NCI-H2107 (cell line): ENCODE measurements at places on chromosomes 7 and 10.

DNA sequence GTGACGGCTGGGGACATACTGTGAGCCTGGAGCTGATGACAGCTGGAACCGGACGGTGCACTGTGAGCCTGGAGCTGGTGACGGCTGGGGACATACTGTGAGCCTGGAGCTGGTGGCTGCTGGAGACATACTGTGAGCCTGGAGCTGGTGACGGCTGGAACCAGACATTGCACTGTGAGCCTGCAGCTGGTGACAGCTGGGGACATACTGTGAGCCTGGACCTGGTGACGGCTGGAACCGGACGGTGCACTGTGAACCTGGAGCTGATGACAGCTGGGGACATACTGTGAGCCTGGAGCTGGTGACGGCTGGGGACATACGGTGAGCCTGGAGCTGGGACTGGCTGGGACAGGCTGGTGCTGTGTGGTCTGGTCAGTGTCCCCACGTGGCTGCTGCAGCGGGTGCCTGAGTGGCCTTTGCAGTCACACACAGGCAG is 47.9 kb downstream of the PTPRN2 start:
- DNase-seq: no peak

DNA sequence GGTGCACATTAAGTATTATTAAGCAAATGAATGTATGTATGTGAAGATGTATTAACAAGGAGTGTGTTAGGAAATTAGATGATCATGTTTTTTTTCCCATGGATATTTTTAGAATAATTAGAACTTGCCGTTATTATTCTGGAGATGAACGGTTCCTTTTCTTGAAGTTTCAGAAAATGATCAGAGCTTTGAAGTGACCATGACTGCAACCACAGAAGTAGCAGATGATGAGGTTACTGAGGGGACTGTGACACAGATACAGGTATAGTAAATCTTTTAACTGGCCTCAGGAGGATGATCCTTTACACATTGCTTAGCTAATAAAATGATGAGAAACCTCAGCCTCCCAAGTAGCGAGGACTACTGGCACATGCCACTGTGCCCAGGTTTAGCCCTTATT is 18.6 kb downstream of the DMTF1 start:
- DNase-seq: no peak

DNA sequence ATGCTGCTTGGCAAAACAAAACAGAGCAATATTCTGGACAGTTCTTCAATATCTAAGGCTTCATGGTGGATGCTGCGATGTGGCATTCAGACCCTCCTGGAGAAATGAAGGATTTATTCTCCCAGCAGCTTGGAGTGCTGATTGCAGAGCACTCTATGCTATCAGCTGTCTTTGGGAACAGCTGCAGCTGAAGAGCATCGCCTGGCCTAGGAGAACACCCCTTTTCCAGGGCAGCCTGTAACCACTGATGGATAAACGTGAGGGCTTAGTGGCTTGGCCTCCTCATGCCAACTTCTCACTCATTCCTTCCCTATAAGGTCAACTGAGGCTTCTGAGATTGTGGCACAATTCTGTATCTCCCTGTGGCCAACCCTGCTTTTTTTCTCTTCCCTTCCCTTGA is 638.1 kb upstream of the CNTNAP2 start:
- DNase-seq: no peak

DNA sequence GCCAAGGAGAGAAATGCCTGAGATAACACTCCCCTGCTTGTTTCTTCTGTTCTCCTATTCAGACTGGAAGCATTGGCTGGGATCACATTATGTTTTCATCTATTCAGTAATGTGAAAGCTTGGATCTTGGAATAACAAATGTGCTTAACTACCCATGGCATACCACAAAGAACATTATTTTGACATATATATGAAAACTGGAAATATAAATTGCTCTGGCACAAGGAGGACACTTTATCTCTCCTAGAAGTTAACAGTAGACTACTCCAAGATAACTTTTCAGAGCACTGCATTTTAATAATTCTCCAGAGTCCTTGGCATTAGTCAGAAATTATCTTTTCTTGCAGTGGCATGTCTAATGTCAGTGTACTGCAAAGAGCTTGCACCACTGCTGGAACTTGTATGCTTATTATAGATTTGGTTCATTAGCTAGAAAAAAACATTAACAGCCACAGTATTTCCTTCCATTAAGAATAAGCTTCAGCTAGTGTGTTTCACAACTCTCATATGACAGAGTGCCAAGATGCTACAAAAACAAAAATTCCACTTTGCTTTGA is 169.3 kb upstream of the LRRN3 start:
- no peak for DNase-seq

GRCh38 chr10:53957401-53957800 is 843.6 kb downstream of the PCDH15 start:
- DNase-seq: no peak

DNA sequence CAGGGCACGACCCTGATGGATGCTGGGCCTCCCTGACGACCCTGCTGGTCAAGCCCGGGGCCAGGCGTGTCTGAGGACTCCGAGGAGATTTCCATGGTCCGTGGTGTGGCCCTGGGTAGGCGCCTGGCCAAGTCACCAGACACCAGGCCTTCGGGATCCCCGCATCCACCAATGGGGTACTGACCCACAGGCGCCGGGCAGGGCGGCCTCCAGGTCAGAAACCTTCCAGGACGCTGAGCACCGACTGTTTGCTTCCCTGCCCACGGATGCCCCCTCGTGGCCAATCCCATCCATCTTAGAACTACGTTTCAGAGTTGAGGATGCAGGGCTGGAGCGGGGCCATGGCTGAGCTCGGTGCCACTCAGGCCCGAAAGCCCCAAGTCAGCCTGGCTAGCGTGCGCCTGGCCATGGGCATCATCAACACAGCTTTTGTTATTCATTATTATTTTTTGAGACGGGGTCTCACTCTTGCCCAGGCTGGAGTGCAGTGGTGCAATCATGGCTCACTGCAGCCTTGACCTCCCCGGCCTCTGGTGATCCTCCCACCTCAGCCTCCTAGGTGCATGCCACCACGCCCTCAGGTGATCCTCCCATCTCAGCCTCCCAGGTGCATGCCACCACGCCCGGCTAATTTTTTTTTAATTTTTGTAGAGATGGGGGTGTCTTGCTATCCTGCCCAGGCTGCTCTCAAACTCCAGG is 7.1 kb upstream of the AMZ1 start:
- peak; percentile 53 for DNase-seq

DNA sequence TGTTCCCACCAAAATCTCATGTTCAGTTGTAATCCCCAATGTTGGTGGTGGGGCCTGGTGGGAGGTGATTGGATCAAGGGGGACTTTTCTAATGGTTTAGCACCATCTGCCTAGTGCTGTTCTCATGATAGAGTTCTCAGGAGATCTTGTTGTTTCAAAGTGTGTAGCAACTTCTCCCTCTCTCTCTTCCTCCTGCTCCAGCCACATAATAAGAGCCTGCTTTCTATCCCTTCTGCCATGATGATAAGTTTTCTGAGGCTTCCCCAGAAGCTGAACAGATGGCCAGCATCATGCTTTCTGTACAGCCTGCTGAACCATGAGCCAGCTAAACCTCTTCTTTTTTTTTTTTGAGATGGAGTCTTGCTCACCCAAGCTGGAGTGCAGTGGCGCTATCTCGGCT is 910.6 kb downstream of the KCNMA1 start:
- no peak for DNase-seq

- DNase-seq: no peak
Observed at GRCh38 chr7:157674027-157674714, 337.4 kb downstream of the DNAJB6 start.

GRCh38 chr7:150852371-150852905 is at the start of gene AOC1:
Gene AOC1, plus strand, starts transcription at chr7:150852517. Its CDS starts 3,954 bp downstream, at chr7:150856471.
- DNase-seq: no peak

DNA sequence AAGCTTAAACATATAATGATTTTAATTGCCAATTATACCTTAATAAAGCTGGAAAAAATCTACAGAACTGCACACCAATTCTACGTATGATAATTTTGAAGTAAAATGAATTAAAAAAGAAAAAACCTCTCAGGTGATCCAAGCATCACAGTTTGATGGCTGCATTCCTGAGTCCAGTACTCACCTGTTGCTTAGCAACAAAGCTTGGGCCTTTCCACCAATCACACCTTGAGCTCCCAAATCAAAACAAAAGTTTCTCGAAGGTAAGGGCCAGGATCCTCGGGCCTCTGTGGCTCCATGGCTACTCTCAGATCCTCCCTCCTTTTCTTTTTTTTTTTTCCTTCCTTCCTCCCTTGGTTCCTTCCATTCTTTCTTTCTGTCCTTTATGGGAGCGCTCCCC is 137.2 kb upstream of the PCBD1 start:
- DNase-seq: no peak

GRCh38 chr7:143233816-143234532 is 12.1 kb downstream of the TAS2R40 start:
- DNase-seq: no peak

DNA sequence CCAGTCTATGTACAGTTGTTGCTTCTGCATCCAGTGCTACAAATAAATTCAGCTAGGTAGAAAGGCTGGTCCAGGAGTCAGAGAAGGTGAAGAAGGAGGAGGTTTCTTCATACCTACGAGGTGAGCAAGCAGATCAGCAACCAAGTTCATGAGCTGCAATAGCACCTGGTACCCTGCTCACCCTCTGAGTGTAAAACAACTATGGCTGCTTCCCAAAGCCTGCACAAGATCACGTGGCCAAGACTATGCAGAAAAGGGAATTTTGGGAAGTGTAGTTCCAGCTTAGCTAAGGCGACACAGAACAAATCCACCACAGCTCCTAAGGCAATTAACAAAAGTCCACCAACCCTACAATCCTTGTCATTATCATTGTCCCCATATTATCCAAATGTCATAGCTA is 95.9 kb upstream of the AUTS2 start:
- DNase-seq: no peak

GRCh38 chr7:20411372-20411771 is 80.7 kb downstream of the ITGB8 start:
- no peak for DNase-seq

DNA sequence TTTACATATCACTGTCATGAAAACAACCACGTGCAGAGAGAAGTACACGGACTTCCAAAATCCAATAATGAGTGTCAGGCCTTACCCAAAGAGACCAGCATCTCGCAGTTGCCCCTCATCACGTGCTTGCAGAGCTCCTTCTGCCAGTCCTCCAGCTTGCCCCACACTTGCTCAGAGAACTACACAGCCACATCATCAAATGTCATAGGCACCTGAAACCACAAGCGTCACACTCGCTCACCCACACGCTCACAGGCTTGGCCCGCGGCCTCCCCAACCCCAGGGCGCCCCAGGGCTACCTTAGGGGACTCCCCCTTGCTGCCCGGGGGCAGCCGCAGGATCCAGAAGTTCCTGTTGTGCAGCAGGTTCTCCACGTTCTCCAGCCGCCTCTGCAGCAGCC is 123.4 kb upstream of the ZNF746 start:
- DNase-seq: no peak

GRCh38 chr7:155228459-155228845 is 69.2 kb upstream of the INSIG1 start:
- DNase-seq: no peak

- no peak for DNase-seq
Observed at GRCh38 chr7:157686285-157686894, 349.6 kb downstream of the DNAJB6 start.

- peak; percentile 41 for DNase-seq
Observed at GRCh38 chr7:39709768-39710311, 86.5 kb downstream of the RALA start.

GRCh38 chr7:149459201-149459539 is 1.7 kb downstream of the ZNF777 start:
- no peak for DNase-seq

DNA sequence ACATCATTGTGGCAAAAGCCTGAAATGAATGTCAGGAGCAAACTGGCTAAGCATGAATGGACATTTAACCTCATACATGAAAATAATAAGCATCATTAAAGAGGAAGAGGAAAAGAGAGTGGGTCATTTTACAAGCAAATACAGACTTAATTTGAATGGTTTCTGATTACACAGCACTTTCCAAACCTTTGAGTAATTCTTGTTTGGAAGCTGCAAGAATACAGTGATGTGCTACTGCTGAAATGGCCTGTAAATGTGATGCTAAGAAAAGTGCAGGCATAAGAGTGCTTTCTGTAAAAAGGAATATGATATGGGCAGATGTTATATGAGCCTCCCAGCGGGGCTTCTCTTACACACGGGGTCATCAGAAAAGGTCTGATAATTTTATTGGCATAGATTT is 30.2 kb downstream of the TAS2R16 start:
- DNase-seq: peak; percentile 32

DNA sequence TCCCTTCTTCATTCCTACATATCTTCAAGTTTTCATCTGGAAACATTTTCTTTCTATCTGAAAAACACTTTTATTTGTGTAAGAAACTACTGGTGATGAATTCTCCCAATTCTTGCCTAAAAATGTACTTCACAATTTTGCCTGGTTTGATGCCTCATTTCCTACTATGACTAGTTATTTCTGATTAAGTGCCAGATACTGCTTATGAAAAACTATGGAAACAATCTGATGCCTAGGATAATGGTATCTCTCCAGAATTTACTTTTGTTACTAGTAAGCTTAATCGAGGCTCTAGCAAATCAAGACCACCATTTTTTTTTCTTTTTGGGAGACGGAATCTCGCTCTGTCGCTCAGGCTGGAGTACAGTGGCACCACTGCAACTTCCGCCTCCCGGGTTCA is 31.3 kb downstream of the CACUL1 start:
- DNase-seq: no peak

GRCh38 chr7:84177758-84178412 is 16.7 kb downstream of the SEMA3A start:
- no peak for DNase-seq

DNA sequence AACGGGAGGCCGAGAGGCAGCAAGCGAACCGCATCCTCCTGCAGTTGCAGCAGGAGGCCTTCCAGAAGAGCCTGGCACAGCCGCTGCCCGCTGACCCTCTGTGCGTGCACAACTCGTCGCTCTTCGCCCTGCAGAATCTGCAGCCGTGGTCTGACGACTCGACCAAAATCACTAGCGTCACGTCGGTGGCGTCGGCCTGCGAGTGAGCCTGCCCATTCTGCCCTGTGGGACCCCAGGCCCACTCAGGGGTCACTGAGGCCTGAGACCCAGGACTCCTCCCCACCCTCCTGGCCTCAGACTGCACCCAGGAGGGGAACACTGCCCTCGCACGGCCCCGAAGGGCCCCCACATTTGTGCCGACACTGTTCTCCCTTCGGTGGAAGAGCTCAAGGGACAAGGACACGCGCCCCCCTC is 5.6 kb downstream of the TLX1 start:
- no peak for DNase-seq

- DNase-seq: no peak
Observed at GRCh38 chr7:142240546-142240945, 17.3 kb downstream of the PRSS58 start.

- no peak for DNase-seq
Observed at GRCh38 chr10:70145166-70145665, 1.3 kb downstream of the TYSND1 start.

DNA sequence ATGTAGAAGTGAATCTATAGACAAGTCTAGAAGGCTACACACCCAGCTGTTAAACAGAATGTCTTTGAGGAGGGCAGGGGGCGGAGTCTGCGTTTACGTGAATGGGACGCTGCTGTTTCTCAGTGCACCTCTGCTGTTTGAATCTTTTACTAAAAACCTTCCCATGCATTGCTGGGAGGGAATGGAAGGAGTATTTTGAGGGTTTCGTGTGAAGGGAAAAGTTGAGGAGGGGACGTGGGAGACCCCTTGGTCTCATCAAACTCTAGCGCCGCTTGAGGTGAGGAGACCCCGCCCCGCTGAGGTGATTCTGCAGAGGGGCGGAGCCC is 492 bp upstream of the VCL start:
- DNase-seq: no peak

- DNase-seq: no peak
Observed at GRCh38 chr7:134932707-134933370, 53.5 kb upstream of the AGBL3 start.

GRCh38 chr10:11742779-11743298 is 657 bp downstream of the ECHDC3 start:
- no peak for DNase-seq
